Activated CD4-positive, CD25-positive, alpha-beta regulatory T cell treated with anti-CD3 and anti-CD28 coated beads, Interleukin-2, amount 50 U/mL, for 72 hours (primary cell): ENCODE measurements at places on chromosomes 16 and 17.

- DNase-seq = no peak
Measured at GRCh38 chr17:70049801-70050591, 25.0 kb upstream of the KCNJ16 start.

DNA sequence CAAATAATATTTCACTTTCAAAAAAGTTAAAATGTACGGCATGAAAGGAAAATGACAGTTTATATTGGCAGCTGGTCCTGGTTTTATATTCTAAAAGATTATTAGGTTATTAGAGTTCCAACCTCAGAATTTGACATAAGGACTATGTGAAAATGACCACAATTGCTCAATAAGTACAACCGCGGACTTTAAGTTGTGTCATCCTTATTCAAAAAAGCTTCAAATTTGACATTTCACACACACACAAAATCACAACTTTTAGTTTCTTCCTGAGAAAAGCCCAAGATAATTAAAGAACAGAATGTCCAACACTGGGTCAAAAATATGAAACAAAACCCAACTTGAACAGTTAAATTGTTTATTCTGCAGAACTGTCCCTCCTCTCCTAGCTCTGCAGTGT lies 133.2 kb upstream of the AXIN2 start:
- no peak for DNase-seq

GRCh38 chr17:57002904-57003303 lies 25.0 kb downstream of the SCPEP1 start:
- no peak for DNase-seq

DNA sequence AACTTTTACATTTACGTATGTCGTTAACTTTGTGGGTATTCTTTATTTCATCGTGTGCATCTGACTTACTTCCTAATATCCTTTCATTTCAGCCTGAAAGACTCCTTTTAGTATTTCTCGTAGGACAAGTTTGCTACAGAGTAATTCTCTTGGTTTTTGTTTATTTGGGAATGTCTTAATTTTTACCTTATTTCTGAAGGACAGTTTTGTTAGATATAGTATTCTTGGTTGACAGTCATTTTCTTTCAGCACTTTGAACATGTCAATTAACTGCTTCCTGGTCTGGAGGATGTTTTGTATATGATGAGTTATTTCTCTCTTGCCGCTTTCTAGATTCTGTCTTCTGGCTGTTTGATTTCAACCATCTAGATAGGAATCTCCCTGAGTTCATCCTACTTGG lies 109.2 kb upstream of the NACA2 start:
- no peak for DNase-seq

DNA sequence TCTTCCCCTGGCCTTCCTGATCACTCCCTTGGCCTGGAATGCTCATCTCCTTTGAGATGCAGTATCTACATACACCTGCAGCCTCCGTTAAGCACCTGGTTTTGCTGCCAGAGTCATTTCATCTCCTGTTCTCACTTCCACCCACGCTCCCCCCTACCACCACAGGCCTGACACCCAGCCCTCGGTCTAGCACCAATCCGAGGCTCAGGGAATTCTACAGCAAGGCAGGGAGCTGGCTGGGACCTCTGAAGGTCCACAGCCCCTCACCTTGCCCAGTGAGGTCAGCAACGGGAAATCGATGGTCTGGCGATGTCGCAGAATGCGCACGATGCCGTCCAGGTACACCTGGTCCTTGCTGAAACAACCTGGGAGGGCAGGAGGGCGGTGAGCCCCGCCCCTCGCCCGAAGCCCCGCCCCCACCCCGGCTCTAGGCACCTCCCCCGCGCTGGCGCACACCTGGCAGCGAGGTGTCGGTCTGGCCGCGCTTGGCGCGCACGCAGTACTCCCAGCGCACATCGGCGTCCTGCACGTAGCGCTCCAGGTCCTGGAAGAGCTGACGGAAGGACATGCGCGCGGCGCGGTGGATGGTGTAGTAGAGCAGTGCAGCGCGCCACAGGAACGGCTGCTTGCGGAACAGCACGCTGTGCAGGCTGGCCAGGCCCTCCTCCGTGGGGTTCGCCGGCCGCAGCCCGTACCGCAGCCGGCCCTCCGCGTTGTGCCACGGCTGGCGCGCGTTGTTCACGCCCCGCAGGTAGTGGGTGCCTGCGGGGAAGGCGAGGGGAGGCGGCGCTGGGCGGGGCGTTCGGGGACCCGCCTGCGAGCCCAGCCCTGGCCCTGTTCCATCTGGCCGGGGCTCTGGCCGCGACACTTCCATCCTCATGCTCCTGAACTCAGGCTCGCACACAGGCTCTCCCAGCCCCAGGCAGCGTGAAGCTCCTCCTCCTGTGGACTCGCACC lies 5.7 kb downstream of the MATCAP1 start:
- no peak for DNase-seq

DNA sequence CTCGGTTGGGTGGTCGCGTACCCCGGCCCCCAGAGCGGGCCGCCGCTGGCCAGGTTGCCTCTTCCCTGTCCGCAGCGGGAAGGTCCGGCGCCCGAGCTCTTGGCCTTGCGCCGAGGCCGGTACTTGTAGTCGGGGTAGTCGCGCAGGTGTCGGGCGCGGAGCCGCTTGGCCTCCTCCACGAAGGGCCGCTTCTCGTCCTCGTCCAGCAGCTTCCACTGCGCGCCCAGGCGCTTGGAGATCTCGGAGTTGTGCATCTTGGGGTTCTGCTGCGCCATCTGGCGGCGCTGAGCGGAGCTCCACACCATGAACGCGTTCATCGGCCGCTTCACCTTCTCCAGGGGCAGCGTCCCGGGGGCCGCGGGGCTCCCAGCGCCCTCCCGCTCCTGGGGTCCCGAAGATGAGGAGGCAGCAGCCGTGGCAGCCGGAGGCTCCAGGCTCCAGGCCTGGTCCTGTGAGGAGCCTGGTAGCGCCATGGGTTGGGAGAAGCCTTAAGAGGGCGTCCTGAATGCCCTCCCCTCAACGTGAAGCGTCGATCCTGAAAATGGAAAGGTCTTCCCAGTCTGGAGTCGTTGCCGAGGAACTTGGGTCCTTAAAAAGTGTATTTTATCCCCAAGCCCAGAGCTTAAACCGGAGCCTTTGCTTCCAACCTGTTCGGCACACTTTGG lies 558 bp downstream of the SOX15 start:
- peak; percentile 66 for DNase-seq
